Vein endothelial cell (primary cell): ENCODE measurements at places on chromosomes 6 and 20. TPM values are rescaled to one million over a fixed set of nuclear protein-coding genes. Genes with fewer than 3 reads are reported as not detected.

SPATS1 gene
- total RNA-seq = not detected in 2 replicates

ERVFRD-1 gene
- total RNA-seq = not detected in 2 replicates

HFE gene
- 3.3 TPM in 2 replicates for total RNA-seq

ZBTB46 gene
- 13.1 and 14.4 TPM in 2 replicates for total RNA-seq

TNF gene
- not detected in 2 replicates for total RNA-seq

FAM83D gene
- 16.0 and 25.8 TPM in 2 replicates for total RNA-seq

PSMA7 gene
- 351 and 421 TPM in 2 replicates for total RNA-seq

CST1 gene
- total RNA-seq = 4.2 TPM in 1 of 2 replicates, not detected in the other
